Activated CD4-positive, CD25-positive, alpha-beta regulatory T cell treated with anti-CD3 and anti-CD28 coated beads, Interleukin-2, amount 50 U/mL, for 24 hours (primary cell): ENCODE measurements at places on chromosomes 5 and 9.

DNA sequence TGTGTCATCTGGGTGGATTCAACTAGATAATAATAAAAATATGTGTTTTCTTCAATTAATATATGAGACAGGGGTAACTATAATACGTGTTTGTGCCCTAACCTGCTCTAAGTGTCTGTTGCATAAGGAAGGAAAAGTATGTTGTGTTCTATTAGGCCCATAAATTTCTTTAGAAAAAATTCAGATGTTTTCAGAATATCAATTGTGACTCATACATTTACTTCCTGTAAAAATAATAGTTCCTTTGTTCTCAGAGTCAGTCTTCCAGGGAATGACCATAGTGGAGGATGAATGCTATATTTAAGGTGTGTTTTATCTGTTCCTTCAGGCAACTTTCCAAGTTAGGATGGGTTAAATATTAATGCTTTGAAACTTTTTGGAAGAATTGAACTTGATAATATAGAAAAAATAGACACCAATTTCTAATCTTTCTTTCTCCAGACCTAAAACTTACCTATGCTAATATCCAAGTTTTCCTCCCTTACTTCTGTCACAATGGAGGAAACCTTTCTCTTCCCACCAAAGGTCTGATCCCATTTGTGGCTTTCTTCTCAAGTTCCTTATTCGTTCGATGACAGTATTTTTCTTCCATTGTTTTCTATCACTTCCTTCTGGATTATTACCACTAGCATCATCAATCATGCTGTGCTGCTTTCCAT lies 49.9 kb downstream of the ISL1 start:
- ATAC-seq = no peak

DNA sequence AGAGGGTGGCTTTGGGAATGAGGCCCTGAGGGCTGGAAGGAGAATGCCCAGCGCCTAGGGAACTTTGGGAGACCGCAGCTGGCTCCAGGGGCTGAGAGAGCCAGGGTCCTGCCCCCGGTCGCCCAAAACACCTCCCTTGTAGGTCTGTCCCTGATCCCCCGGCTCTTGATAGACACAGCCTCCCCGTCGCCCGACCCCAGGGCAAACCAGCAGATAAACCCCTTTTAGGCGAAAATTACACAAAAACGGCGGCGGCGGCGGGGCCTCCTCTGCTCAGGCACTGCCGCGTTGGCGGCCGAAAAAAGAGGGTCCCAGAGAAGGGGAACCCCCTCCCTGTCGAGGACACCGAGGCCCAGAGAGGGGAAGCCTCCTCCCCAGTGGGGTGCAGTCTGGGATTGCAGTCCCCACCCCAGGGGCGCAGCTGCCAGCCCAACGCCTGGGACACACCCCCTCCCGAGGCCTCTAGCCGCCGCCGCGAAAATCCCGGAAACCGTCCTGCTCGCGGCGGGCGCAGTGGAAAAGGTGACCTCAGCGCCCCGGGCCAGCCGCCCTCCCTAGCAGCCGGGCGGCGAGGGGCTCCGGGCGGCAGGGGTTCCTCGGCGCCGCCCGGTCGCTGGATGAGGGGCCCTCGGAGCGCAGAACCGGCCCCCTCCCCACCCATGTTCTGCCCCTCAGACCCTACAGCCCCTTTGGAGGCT lies 3.1 kb upstream of the BARX1 start:
- no peak for ATAC-seq

- no peak for ATAC-seq
These were observed 786 bp upstream of the HRCT1 start for GRCh38 chr9:35905051-35905781.

DNA sequence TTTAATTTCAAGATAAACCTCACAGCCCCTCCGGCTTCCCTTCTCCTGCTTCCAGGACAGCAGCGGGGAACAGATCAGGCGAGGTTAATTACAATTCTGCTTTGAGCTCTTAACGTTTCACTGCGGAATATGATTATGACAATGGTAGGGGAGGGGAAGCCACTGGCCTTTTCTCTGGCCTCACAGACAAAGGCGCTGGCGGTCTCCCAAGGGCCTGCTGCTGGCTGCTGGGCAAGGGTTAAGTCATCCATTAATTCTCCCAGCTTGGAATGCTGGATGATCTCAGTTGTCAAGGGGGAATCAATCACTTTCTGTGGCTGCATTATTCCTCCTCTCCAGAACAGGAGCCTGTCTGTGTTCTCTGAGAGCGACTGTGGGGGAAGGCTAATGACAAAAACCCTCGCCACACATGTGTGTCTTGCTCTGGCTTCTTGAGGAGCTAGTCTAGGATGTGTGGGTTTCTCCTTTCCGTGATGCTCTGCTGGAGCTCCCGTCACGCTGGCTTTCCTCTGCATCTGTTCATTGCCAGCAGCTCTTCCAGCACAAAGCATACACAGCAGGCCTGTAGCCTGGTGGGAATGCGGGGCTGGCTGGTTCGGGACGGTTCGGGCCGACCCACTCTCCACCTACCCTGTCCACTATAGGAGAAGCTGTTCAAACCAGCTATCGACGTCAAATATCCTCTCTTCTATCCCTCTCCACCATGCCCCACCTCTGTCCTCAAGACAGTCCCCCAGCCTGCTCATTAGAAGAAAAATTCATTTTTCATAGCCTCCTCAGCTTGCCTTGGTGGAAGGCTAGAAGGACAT lies 82.8 kb downstream of the DCP2 start:
- no peak for ATAC-seq

DNA sequence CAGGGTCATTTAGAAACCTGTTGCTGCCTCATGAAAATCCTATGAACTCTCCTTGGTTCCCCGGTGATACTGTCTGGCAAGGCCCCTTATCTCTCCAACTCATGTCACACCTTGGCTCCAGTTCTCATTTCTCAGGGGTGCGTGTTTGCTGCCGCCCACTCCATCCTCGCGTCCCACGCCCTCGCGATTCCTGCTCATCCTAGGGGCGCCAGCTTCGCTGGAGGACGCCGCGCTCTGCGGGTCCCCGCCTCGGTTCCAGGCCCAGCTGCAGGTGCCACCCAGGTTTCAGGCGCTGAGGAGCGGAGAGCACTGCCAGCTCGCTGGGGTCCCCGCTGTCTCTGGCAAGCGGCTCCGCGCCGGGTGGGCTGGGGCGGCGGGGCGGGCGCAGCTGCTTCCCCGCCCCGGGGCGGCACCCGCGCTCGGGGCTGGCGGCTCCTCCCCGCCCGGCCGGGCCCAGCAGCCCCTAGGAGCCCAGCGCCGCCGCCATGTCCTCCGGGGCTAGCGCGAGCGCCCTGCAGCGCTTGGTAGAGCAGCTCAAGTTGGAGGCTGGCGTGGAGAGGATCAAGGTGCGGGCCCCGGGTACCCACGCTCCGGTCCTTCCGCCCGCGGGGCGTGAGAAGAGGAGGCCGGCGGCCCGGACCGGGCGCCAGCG lies at the start of gene GNG10:
GNG10 (plus strand) TSS at position 456 of the 652 bp plus-strand sequence; CDS start at position 486, 30 bp downstream.
- ATAC-seq = peak; percentile 94

DNA sequence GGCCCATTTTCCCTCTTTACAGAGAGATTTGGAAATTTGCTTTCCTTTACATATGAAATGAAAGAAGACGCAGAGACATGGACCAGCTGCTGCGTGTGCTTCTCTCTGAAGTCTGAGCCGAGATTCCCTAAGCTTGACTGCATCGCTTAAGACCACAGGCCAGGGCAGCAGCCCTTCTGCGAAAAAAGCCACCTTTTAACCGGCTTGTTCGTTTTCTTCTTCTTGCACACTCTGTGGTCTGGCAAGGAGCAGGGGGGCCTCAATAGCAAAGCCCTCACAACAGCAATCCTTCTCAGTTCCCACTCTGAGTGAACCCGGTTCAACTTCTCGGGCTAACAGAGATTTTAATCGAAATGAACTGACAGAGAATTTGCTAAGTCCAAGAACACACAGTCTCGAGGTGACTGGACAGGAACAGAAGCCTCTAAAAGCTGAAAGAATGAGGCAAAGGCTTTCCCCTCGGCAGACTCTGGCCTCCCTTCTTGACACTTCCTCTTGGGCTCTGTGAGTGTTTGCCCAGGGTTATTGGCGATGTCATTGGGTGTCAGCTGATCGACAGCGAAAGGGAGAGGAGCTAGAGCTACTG lies 512.9 kb upstream of the KLF4 start:
- ATAC-seq = no peak

DNA sequence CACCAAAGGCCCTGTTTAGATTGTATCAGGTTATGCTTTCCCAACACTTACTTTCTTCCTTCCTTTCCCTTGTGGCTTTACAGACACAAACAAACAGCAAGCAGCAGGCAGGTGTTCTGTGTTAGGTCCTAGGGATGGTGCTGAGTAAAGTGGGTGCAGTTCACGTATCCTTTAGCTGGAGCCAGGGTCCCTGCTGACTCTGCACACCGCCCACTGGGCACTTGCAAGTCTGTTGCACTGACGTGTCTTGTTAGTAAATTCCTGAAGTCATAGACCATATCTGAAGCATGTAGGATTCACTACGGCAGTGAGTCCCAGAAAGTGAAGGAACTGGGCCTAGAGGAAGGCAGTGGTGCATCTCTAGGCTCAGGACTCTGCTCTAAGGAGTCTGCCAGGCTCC lies 96.5 kb downstream of the DAPK1 start:
- no peak for ATAC-seq

DNA sequence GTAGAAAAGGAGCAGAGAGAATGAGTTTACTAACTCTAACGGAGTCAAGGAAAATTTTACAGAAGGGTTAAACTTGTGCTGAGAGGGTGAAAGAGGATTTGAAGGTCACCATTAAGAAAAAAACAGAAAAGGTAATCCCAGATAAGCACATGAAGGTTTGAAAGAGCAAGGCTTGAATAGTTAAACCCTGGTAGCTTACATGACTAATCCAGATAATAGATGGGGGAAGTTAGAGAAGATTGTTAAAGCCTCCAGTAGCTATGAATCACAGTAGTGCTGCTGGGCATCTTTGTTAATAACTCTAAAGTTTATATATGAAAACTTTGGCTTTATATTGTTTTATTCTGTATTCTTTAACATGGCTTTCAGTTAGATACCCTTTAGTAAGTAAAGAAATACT lies 354.5 kb upstream of the FTMT start:
- no peak for ATAC-seq

GRCh38 chr5:14727428-14727865 lies 62.9 kb downstream of the OTULIN start:
- ATAC-seq = no peak

DNA sequence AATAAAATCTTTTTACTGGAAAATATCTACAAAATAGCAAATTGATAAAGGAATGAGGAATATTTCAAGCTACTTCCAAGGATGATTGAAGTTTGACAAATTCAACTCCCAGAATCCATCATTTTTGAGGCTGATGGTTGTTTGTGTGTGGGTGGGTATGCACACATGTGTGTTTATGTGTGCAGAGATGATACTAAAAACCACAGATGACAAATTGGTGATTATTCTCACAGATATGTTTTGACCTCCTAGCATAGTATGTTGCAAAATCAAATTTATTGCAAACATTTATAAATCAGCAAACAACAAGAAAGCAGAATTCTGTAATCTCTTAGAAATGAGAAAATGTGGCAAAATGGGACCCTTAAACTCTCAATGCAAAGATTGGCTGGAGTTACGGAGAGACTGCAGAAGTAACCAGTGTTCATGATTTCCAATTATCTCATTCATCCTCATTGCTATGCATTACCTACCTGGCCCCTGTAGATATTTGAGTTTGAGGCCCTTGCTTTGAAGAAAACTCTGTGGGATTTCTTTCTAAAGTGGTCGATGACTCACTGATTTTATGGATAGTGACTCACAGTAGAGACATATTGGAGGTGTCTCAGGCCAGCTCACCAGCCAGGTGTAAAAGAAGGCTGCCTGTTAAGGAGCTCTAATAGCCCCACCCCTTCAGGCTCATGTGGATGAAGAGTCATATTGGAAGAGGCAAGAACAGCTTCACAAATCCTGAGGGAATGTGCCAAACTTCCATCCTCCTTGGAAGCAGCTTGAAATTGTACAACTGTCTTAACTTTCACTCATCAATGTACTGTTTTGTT lies 44.6 kb upstream of the TMC1 start:
- peak; percentile 92 for ATAC-seq

DNA sequence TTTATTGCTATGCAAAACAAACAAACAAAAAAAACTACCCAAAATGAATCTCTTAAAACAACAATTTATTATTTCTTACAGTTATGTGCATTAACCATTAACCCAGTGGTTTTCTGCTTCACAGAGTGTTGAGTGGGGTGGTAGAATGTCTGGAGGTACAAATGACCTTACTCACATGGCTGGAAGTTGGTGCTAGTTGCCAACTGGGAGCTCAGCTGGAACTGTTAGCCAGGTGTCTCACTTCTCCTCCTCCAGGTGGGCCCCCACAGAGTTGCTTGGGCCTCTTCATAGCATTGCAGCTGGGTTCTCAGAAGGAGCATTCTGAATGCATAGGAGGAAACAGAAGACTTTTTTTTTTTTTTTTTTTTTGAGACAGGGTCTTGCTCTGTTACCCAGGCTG lies 10.5 kb upstream of the B4GALT1 start:
- no peak for ATAC-seq

GRCh38 chr5:6780802-6781391 lies 67.7 kb downstream of the TENT4A start:
- no peak for ATAC-seq

DNA sequence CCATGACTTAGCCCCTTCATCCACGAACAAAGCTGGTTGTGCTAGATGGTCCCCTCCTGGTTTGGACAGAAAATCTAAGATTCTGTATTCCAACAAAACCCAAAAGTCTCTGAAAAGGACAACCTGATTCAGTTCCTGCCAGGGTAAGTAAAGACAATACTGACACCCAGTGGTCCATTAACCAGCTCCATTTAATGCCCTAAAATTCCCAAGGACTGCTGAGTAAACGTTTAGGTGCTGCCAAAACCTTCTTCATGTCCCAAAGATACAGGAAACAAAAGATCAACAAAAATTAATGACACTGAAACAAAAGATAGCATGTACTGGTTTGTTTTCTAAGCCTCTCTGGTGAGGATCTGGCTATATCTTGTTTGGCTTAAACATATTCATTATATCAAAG lies 25.3 kb upstream of the PPP1R2B start:
- ATAC-seq = no peak
